ENCODE measurements at places on chromosomes 7 and 10.
A peak's percentile ranks its signal among the peaks of the same experiment; 100 is the strongest.

DNA sequence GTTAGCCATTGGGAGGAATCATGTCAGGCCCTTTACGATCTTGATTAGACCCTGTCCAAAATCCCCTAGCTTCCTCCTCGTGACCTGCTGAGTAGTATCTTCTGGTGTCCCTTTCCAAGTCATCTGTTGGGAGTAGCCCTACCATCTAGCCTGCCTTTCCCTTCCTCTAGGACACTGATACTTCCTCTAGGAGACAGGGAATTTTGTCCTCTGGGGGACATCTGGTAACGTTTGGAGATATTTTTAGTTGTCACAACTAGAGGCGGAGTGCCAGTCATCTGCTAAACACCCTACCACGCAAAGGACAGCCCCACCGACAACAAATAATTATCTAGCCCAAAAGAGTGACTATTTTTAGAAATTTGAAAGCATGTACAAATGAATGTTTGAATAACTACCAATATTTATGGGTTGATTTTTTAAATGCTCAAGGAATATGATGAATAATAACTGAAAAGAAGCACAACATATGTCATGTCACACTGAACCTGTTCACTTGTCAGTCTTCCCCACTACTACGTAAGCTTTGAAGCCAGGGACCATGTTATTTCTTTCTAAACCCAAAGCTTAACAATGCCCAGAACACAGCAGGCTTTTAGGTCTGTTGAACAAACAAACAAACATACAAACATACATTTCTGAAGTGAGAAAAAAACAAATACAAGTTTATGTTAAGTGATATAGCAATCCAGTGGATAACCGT is 105.9 kb downstream of the ARHGAP12 start:
- no peak for DNase-seq

- no peak for DNase-seq
Measured at GRCh38 chr10:127353544-127353943, 157.2 kb upstream of the INSYN2A start.

- no peak for DNase-seq
Measured at GRCh38 chr7:15915686-15916293, 229.3 kb upstream of the MEOX2 start.

- no peak for DNase-seq
Measured at GRCh38 chr10:111035542-111035941, 41.3 kb upstream of the ADRA2A start.

GRCh38 chr7:142772051-142772450 is 1.3 kb downstream of the PRSS2 start:
- DNase-seq: no peak

GRCh38 chr7:117835016-117835664 is 38.1 kb downstream of the CTTNBP2 start:
- DNase-seq: peak; percentile 80

DNA sequence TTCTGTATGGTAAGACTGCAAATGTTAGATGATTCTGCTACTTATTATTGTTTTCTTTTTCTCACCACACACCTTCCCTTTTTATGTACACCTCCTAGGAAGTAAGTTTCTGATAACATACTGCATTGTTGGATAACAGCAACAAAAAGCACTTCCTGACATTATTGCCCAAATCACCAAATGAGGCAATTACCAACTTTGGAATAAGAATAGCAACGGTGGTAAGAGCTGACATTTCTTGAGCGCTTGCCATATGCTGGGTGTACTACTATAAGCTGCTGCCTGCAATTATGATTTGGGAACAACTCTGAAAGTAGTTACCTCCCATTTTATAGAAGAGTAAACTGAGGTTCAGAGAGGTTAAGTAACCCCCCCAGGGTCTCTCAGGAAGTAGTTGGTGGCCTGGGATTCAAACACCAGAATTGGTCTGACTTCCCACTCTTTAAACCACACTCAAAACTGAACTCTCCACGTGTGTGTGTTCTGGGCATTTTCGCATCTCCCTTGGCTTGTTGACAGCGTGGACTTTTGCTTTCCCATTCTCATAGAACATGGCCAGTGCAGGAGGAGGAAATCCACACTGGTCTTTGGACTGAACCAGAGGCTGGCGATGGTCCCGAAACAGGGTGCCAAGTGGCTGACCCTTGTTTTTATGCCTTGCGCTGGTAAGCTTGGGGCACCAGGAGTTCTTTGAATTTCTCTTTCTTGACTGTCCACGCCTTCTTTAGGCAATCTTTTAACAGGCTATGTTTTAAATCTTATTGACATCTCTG is 71.4 kb downstream of the TCF7L2 start:
- DNase-seq: no peak

DNA sequence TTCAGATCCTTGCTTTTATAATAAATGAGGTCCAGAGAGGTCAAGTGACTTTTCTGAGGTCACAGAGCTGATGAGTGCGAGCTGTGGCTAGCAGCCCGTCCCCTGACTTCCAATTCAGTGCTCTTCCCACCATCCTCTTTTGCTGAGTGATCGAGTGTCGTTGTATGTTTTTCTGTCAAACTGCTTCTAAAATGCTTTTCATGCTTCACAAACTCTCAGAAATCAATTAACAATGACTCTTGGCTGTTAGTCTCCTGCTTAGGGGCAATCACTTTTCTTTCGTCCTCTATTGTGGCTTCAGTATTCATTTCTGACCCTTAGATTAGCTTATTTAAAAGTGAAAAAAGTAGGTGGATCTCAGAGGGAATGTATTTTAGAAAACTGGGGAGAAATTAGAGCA is 423.7 kb downstream of the DPP6 start:
- DNase-seq: no peak

Measured in NCI-H1092 treated with DMSO at 0.1 percent for 48 hours (cell line).